ENCODE measurements at places on chromosomes 12 and 14.

DNA sequence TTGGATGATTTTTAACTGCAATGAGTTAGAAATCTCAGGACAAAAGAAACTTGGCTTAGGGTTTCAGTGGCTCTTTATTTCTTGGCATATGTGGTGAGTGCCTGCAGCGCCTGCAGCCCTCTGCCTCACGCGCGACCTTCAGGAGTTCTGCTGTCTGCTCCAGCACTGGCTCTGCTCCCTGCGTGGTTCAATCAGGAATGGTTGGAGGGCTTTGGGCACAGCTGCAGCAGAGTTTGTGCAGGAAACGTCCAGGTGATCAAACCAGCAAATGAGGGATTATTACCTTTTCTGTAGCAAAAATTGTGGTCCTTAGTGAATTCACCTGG is 19.8 kb downstream of the PPM1H start:
- no peak for DNase-seq

GRCh38 chr14:102971836-102972606 is 49.6 kb downstream of the AMN start:
- DNase-seq: no peak

DNA sequence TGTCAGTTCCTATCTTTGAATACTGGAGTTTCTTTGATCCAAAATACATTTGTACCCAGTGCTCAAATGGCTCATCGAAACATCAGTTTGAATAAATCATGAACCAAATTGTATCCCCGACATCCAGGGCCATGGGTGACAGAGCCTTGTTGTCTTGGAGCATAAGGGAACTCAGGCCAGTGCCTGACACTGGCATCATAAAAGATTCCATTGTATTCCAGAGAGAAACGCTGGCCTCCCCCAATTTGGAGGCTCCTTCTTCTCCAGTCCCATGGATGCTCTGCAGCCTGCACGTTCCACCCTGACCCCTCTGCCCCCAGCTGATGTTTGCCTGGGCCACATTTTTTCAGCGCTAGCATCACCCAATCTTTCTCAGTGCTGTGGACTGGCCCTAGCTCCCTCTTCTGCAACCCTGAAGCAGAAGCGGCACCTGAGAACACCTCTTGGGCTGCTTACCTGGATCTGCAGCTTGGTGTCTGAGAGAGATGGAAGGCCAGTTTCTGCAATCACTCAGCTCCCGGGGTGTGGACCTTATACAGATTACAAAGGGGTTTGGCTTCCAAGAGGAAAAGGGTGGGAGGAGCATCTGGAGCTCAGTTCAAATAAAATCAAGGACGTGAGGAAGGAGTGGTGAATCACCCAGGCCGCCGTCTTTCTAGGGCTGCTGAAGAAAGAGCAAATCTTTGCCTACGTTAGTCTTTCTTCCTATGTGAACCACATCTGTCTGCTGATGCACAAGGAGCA is at the start of gene RNASE1:
TSS of gene RNASE1 (minus strand) at position 504 of the 744 bp plus-strand sequence. CDS start 776 bp downstream, outside the sequence.
- no peak for DNase-seq

DNA sequence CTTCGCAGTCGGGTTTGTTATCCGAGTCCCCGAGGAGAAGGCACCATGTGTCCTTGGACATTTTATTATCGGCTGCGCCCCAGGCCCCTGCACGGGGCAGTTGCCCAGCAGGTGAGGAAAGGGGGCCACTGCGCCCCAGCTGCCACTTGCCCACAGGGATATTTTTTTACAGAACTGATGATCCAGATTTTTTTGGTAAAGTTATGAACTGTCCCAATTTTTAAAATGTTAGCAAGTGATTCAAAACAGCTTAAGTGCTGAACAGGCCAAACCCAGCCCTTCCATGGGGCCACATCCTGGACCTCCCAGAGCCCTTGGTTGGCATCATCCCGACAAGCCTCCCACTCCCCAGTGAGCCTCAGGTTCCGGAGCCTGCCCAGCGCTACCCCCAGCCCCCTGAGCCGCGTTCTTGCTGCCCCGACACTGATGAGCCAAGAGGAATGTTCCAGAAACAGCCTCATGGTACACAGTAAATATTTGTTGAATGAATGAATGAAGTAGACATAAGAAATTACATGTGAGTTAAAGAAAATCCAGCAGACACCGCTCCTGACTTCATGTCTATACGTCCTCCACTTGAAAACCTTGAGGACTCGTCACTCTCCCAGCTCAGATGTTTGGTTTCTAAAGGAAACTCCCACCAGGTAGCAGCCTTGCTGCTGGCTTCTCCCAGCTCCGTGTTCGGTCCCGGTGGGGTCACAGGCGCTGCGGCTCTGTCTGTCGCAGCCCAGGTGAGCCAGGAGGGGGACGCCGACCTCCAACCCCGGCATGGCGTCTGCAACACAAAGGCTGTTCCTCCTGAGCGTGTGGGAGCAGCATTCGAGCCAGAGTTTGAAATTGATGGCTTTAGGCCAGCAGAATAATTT is 88.5 kb downstream of the ADGRD1 start:
- DNase-seq: no peak

GRCh38 chr14:101716956-101717662 is 44.4 kb upstream of the PPP2R5C start:
- DNase-seq: peak; percentile 66

GRCh38 chr12:77728018-77728417 is 102.7 kb upstream of the NAV3 start:
- DNase-seq: no peak

GRCh38 chr12:62606654-62607053 is 140.0 kb downstream of the MON2 start:
- DNase-seq: no peak

DNA sequence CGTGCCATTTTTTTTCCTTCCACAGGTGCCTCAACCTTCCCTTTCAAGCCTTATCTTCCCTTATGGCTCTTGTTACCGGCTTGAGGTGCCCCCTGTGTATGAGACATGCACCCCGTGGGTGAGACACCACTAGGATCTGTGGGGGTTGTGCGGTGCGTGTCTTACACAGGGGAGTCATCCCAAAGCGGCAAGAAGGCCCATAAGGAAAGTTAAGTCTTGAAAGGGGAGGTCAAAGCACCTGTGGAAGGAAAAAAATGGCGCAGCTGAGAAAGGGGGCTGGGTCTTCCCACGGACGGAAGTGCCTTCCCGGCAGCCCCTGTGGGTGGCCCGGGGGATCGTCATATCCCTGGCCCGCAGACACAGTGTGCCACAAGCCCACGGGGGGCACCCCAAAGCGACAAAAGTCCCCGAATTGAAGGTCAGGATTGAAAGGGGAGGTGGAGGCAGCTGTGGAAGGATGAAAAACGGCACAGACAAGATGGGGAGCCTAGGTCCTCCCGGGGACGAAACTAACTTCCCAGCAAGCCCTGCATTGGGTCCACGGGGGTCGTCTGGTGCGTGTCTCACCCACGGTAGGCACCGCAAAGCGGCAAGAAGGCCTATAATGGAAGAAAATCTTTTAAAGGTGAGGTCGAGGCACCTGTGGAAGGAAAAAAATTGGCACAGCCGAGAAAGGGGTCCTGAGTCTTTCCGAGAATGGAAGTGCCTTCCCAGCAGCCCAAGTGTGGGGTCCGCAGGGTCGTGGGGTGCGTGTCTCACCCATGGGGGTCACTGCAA is 273.3 kb downstream of the ALG10 start:
- DNase-seq: no peak

GRCh38 chr14:38256533-38256840 is 594 bp upstream of the CLEC14A start:
- no peak for DNase-seq

DNA sequence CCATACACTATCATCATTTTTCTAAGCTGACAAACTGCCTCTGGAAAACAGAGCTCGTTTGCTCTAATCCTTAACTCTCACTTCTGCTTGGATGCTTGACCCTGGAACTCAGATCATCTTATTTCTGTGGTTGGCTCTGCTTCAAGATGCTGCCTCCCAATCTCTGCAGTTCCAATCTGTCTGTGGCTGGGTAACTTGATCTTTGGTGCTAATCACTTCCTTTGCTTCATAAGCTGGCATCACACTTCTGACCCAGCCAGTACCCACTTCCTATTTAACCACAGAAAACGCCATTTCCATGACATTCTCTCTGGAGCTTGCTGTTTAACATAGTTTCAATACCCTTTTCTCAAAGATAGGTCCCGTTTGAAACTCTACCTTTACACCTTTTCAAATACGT is 254.2 kb downstream of the ACSS3 start:
- DNase-seq: peak; percentile 2

- peak; percentile 78 for DNase-seq
Measured at GRCh38 chr12:20451761-20452160, 83.4 kb downstream of the PDE3A start.

DNA sequence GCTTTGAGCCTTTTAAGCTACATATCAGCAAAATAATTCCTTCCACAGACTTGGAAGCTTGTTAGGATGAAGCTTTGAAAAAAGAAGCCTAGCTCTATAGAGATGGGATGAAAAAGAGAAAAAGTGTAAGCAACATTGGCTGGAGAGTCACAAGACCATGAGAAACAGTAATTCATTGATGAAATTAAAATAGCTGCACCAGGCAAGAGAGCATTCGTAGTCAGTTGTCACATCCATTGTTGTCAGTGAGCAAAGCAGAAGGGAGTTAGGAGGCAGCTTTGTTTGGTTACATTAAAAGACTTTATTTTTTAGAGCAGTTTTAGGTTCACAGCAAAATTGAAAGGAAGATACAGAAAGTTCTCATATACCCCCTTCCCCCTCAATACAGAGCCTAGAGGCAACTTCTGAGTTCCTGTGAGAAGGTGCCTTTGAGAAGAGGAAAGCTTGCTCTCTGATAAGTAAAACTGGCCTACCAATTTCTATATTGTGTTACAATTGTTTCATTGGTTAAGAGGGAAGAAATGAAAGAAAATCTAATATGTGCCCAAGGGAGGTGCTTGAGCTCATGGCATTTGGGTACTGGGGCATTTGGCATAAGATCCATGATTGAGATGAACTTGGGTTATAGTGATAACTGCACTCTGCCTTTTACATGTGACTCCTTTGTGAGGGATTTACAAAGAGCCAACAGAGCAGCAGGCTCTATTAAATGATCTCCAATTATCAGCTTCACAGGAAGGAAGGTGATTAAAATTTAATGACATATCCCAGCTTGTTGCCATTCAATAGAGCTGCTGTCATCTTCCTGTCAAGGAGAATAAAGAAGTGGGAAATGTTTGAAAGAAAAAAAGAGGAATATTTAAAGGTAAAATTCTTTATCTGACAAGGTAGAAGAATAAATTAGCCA is 361.3 kb upstream of the TMTC1 start:
- no peak for DNase-seq

DNA sequence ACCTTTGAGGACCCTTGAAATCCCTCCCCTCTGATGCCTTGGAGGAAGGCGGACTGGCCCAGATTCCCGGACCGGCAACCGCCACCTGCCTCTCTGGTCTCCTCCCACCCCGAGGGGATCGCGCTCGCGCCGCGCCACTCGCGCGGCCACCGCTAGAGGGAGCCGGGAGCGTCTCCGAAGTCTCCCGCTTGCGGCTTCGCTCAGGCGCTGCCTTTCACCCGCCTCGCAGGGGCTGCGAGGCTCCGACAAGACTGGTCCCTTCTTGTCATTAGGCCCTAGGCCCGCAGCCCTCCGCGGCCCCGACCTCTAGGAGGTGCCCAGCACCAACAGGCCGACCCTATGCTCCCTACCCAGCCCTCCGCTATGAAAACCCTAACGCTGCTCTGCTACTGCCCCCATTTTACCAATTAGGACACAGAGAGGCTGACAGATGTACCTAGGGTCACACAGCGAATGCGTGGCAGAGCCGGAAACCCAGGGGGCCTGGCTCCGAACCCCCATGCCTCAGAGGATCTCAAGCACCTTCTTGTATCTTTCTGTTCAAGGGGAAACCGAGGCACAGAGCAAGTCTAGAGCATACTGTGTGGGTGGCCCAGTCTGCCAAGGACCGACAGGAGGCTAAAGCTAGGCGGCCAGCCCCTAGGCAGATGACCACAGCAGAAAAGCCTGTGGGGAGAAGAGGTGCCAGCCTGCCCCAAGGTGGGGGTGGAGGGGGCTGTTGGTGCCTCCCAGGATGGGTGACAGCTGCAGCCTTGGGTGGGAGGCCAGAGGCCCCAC is 21.4 kb upstream of the VSX2 start:
- peak; percentile 95 for DNase-seq

DNA sequence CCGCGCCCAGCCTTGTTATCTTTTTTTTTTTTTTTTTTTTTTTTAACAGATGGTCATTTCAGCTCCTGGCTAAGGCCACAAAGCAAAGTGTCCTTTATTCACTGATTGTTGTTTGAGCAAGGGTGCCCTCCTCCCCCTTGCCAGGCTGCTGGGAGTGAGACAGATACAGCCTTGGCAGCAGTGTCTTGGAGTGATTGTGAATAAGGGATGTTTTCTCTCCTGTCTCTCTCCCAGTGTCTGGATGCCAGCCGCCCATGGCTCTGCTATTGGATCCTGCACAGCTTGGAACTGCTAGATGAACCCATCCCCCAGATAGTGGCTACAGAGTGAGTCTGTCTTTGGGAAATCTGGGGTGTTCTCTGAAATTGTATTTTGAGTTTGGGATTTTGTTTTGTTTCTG is 28.7 kb downstream of the FNTB start:
- DNase-seq: no peak

DNA sequence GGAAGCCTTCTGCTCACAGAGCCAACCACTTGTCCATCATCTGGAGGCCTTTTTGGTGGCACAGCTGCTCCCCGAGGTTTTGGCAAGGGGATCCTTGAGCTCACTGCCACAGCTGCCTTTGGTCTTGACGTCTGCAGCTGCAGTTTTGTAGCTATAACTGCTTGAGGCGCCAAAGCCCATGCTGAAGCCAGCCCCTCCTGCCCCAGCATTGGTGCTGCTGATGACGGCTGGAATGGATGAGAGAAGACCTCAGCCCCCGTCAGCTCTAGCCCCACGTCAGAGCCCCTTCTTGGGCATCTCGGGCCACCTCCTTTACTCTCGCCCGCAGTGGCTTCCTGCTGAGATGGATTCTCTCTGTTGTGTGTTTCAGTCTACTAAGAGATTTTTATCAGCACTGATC is 12.3 kb upstream of the KRT74 start:
- no peak for DNase-seq

GRCh38 chr12:95633732-95634465 is 82.6 kb upstream of the USP44 start:
- DNase-seq: no peak

GRCh38 chr12:19440916-19441315 is 1.6 kb downstream of the AEBP2 start:
- DNase-seq: no peak

- DNase-seq: no peak
Measured at GRCh38 chr12:117350140-117350539, 11.3 kb downstream of the NOS1 start.

- DNase-seq: peak; percentile 31
Measured at GRCh38 chr14:54715239-54715638, 148.3 kb downstream of the SAMD4A start.

- DNase-seq: peak; percentile 43
Measured at GRCh38 chr14:66087231-66087630, 398.9 kb upstream of the CCDC196 start.

- no peak for DNase-seq
Measured at GRCh38 chr14:76834241-76834661, 8.0 kb downstream of the LRRC74A start.

DNA sequence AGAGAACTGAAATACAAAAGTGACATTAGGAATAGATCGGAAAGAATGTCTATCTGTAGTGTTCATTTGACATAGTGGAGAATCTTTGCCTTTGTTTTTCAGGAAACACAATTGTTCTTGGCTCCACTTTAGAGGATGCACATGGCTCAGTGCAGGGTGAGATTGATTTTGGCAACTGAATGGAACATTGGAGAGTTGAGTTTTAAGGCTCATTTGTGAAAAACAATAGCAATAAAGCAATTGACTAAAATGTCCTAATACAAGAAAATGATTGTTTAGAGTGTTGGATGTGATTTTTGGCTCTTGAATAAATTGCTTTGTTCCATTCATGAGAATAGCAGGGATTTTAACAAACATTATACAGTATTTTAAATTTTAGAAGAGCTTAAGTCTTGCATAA is 116.4 kb downstream of the SLC38A1 start:
- no peak for DNase-seq
